Sigmoid colon (tissue), 7 donors: ENCODE measurements at places on chromosomes 7 and 10. TPM values are rescaled to one million over a fixed set of nuclear protein-coding genes. Genes with fewer than 3 reads are reported as not detected.

CASP2 gene
- polyA plus RNA-seq = 6.0 TPM

ZNF775 gene
- polyA plus RNA-seq = 5.4 TPM

NPC1L1 gene
- 0.09 TPM for polyA plus RNA-seq

PRSS58 gene
- not detected for polyA plus RNA-seq

GNGT1 gene
- not detected for polyA plus RNA-seq

SPAM1 gene
- polyA plus RNA-seq = not detected

ZNF488 gene
- polyA plus RNA-seq = 0.82 TPM

DYNC1I1 gene
- polyA plus RNA-seq = 1.2 TPM

HOXA11 gene
- polyA plus RNA-seq = 4.8 TPM

RSPH10B2 gene
- 0.12 TPM for polyA plus RNA-seq

EXOC4 gene
- 30.6 TPM for polyA plus RNA-seq
